ENCODE measurements at places on chromosomes 7 and 10.

DNA sequence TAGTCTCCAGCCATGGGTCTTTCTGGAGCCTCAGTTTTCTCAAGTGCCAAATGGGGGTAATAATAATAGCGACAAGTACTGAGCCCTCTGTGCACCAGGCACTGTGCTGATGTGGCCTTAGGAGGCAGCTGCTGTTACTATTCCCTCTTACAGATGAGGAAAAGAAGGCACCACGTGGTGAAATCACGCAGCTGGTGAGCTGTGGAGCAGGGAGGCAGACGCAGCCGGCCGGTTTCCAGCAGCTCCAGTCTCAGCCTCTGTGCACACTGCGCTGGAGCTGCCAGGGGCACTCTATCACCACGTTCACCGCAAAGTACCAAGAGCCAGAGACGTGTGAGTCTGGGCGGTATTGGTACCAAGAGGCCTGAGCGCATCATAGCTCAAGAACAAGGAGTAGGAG, 9.6 kb downstream of the PYROXD2 start:
- DNase-seq: no peak

- no peak for DNase-seq
These were observed 71.5 kb downstream of the WAPL start for GRCh38 chr10:86449926-86450558.

DNA sequence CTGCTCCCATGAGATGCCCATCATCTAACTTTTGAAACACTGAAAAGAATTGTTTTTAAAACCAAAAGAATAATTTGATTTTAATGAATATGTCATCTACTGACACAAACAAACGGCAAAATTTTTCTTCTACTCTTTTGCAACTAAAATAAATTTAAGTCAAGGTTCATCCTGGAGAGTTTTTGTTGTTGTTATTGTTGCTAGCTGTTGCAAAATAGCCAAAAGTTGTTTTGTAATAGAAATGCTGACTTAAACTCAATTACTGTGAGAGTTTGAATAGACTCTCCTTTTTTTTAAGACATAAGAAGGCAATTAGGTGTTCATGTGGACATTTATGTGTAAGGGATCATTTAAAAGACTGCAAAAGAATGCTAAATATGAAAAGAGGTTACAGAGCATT, 146.0 kb upstream of the SEM1 start:
- no peak for DNase-seq

- DNase-seq: no peak
These were observed 13.7 kb upstream of the WAPL start for GRCh38 chr10:86535132-86535882.

- DNase-seq: no peak
These were observed 65.6 kb downstream of the UNCX start for GRCh38 chr7:1298051-1298930.

GRCh38 chr10:101466016-101466912, 112.3 kb downstream of the BTRC start:
- no peak for DNase-seq

DNA sequence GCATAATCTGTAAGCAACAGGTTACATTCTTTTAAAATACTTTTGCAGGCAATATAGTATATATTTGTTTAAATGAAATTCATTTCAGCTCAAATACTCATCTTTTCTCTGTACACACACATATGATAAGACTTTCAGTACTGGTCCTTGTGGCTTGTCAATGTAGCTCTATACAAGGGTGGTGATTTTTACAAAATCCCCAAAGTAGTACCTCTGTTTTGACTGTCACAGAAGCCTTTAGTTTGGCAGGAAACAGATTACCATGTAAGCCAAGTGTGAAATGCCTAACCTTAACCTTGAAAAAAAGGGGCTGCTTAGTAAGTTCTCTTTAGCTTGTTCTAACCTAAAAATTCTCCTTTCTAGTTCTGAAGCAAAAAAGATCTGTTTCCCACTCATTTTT, 87.9 kb downstream of the KCND2 start:
- no peak for DNase-seq

DNA sequence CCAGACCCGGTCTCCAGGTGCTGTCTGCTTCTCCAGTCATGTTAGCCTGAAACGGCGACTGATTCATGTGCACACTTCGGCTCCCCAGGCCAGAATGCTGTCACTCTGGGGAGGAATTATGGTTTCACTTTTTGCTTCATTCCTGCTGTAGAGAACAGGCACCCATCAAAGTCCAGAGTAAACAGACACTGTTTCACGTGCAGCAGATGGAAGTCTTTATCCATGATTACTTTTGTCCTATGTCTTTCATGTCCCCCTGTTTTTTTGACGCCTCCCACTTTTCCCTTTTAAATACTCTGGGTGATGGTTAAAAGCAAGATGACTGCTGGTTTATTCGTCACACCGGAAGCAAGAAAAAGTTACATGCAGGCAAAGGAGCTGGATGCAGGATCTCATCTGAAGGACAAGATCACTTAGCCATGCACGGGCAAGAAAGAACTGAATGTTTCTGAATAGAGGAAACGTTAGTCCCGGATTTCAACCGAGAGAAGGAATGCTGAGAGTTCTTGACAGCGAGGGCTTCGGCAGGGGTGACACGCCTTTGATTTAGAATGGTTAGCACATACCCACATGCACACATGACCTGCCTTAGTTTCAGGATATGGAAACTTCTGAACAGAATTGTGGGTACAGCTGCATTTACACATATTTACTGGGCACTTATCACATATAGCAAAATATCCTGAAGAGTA, 250.0 kb upstream of the KLF6 start:
- DNase-seq: no peak

DNA sequence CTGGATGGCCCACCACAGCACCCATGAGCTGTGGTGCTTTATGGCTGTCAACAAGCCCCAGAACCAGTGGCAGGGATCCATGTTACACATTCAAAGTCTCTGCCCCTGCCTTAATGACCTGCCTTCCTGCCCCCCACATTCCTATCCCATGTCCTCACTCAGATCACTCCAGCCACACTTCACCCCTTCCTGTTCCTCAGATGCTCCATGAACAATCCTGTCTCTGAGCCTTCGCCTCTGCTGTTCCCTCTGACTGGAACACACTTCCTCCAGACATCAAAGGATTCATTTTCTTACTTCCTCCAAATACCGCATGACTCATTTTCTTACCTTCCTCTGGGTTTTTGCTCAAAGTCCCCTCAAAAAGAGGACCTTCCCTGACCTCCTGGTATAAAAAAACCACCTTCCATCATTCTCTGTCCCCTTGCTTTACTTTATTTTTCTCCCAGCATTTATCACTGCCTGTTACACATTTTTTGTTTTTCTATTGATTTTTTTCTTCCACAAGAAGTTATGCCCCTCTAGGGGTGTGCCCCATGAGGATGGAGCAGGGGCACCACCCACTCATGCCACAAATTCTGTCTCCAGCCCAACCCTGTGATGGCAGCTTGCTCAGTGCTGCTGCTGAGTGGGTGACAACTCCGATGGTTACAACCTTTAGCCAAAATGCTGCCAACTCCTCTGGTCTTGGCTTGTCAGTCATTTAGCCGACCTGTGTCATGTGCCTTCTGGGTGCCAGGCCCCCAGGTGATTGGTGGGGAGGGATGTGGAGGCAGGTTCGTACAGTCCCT, 18.2 kb downstream of the COL13A1 start:
- DNase-seq: no peak

DNA sequence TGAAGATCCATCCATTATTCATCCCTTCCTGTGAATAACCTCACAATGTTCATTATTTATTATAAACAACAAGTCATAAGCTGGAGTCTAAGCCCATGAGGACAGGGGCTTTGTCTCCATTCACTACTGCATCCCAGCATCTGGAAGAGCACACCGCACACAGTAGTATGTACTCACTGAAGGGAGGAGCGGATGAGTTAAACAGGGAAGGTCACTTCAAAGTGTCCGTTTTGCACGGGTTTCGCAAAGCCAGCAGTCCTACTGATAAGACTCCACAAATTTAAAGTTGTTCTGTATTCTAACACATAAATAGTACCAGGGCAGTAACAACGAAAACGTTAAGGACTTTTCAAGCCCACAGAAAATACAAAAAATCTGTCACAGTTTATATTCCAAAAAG, 167.9 kb downstream of the PARD3 start:
- no peak for DNase-seq

GRCh38 chr7:113550966-113551365, 367.8 kb downstream of the PPP1R3A start:
- DNase-seq: no peak
